ENCODE measurements at places on chromosomes 11 and 22.

DNA sequence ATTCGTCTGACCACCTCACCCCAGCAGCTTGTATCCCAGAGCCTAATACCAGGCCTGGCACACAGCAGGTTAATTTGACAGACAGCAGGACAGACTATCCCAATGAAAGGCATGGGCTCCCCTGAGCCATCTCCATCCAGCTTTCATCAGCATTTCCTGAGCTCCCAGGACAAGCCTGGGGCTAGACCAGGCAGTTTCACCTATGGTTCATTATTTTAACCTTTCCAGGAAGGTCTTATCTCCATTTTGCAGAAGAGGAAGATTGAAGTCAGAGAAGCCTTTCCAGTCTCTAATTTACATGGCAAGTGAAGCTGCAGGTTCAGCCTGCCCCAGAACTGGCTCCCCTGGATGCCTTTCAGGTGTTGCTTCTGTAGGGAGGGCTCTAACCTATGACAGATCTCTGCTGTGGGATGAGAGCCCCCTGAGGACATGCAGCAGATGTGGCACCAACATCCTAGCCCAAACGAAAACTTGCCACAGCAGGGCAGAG, 17.0 kb downstream of the ARRB1 start:
- DNase-seq = no peak

- DNase-seq = peak; percentile 29
Measured at GRCh38 chr11:121328967-121329679, 36.6 kb downstream of the SC5D start.

GRCh38 chr11:22677153-22677903, 10.9 kb downstream of the GAS2 start:
- DNase-seq = no peak

GRCh38 chr11:112564228-112564955, 303.7 kb upstream of the PLET1 start:
- DNase-seq = no peak

GRCh38 chr22:30806391-30806861, 111.8 kb downstream of the OSBP2 start:
- no peak for DNase-seq

GRCh38 chr22:20965888-20966855, 883 bp upstream of the AIFM3 start:
- no peak for DNase-seq

- DNase-seq = no peak
Measured at GRCh38 chr22:33194529-33195077, 136.4 kb upstream of the SYN3 start.

DNA sequence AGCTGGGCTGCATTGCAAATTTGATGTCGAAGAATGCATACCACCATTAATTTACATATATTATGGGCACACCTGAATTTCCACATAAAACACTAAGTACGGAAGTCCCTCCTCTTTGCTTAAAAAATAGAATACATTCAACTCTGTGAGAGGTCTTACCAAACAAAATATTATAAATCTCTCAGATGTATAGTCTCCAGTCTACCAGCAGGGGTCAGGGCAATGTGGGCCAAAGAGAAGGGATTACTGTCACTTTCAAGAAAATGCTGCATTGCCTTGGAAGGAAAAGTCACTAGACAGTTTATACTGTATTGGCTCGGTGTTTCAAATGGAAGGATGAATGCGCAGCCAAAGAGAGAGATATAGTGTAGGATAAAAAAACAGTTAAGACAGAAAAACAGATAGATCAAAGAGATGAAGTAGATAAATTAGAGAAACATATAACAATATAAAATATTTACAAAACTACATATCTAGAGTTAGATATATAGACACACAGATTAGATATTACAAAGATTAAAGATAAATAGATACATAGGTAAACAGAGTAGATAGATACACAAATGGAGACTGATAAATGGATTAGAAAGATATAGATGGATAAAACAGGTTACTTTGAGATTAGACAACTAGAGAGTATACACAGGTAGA, 20.9 kb downstream of the SERGEF start:
- DNase-seq = peak; percentile 61

- DNase-seq = no peak
Measured at GRCh38 chr11:13333456-13333957, 55.9 kb downstream of the BMAL1 start.

DNA sequence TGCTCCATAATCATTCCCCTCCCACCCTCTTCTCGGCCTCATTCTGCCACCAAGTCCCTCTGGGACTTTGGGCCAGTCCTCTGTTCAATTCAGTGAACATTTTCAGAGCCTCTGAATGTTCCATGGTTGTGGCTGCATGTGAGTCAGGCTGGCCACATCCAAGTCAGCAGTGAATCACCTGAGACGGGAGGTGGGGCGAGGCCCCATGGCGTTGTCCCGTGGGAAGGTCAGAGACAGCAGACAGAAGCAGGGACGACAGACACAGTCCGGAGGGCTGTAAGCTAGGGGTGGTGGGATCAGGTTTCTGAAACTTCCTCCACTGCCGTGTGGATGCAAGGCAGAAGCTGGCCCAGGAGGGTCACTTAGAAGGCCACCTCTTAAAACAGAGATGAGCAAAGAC, 324.8 kb downstream of the MN1 start:
- no peak for DNase-seq

DNA sequence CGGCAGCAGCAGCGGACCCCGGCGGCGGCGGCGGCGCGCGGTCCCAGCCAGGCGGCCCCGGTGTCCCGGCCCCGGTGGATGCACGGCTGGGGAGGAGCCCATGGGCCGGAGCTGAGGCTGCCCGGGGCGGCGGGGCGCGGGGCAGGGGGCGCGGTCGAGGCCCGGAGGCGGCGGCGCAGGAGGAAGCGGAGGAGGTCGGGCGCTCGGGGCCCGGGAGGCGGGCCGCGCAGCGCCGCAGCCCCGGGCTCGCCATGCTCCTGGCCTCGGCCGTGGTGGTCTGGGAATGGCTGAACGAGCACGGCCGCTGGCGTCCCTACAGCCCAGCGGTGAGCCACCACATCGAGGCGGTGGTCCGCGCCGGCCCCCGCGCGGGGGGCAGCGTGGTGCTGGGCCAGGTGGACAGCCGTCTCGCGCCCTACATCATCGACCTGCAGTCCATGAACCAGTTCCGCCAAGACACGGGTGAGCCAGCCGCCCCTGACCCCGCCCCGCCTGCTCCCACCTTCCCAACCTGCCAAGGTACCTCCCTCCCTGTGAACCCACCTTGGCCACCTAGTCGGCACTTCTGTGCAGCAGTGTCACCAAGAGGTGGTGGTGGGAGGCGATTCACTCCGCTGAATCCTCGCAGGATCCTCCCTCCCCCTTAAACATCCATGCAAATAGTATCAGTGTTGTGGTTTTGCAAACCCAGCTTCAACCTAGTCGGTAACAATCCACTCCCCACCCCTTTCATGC, 580 bp downstream of the DTX4 start:
- peak; percentile 36 for DNase-seq

GRCh38 chr22:45223304-45224117, 17.2 kb downstream of the KIAA0930 start:
- DNase-seq = no peak

DNA sequence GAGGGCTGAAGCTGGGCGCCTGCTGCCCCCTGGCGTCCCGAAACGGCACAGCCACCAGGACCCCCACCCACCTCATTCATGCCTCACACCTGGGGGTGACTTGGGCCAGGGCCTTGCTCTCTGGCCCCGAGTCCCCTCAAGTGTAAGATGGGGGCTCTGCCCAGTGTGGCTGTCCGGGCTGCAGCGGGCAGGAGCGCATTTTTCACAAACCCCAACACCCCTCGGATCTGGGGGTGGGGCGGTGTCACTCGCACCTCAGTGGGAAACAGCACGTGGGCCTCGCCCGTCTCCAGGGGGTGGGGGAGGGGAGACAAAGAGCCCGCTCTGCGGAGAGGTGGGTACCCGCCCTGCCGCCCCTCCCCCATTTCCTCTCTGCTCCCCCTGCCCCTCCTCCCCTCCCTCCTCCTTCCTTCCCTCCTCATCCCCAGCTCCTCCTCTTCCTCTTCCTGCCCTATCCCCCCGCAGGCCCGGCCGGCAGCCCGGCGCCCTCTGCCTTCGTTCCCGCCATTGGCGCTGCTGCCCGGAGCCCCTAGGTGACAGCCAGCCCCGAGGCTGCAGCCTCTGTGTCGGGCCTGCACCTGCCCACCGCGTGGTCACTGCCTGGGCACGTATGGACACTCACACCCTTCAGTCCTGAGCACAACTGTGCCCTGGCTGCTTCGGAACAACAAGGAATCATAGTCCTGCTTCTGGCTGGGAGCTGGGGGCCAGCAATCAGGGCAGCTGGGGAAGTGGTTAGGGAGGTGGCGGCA, 6.8 kb upstream of the CDKN1C start:
- DNase-seq = peak; percentile 88

DNA sequence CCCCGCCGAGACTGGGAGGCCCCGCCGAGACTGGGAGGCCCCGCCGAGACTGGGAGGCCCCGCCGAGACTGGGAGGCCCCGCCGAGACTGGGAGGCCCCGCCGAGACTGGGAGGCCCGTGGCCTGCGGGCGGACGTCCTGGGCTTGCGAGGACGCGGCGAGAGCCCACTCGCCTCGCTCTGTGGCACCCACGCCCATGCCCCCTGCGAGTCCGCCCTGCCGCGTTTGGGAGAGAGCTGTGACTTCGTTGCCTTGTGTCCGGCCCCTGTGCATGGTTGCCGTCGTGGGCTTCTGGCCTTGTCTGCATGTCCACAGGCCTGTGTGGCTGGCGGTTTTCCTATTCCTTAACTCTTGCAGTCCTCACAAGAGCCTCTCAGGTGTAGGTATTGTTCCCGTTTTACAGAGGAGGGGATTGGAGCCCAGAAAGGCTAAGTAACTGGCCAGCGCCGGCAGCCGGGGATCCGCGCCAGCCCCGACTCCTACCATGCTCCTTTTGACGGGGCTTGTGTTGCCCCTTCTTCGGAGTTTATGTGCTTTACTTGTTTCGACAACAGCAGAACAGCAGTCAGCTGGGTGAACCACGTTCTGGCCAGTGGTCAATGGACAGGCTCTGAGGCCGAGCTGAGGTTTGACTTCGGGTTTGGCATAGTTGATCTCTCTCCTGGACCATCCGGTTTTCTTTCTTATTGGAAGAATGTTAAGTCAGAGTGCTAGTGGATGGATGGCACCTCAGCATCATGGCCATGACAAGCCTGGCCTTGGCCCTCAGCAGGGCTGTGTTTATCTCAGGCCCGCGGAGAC, 741 bp downstream of the PHRF1 start:
- DNase-seq = no peak

GRCh38 chr22:36930041-36930935, 16.9 kb downstream of the CSF2RB start:
- DNase-seq = no peak

GRCh38 chr11:72237112-72237931, 6.7 kb downstream of the PHOX2A start:
- DNase-seq = no peak

GRCh38 chr11:111098091-111098490, 147.4 kb upstream of the POU2AF2 start:
- DNase-seq = no peak

DNA sequence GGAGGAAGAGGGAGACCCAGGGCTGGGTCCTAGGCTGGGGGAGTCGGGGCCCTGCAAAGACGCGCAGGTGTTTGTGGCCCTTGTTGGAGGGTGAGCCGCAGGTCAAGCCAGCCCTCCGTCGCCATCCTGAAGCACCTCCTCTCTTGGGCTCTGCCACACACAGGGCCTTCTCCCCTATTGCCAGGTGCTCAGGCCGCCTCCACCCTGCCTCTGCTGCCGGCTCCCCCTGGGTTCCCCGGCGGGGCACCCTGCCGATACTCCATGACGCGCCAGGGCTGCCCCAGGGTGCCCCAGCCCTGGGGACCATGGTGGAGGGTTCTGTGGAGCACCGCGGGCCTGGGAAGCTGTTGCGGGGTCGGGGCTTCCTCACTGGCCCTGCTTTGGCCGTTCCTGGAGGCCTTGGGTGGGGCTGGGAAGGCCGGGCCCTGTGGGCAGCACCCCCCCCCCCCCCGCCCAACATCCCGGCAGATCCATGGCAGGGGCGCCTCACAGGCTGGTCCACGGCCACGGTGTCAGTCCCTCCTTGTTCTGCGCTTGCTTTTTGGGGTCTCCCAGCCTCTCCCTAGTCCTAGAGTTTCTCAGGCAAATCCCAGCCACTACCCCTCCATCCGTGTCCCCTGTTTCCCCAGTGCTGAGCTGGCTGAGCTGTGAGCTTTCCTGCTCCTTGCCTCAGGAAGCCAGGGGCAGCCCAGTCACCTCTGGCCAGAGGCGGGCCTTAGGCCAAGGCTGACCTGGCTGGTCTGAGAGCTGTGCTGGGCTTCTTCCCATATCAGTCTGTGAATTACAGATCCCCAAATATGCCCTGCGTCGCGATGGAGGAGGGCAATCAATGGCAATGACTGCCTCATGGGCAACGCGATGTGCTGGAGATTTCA, 2.3 kb upstream of the ADORA2A start:
- no peak for DNase-seq

DNA sequence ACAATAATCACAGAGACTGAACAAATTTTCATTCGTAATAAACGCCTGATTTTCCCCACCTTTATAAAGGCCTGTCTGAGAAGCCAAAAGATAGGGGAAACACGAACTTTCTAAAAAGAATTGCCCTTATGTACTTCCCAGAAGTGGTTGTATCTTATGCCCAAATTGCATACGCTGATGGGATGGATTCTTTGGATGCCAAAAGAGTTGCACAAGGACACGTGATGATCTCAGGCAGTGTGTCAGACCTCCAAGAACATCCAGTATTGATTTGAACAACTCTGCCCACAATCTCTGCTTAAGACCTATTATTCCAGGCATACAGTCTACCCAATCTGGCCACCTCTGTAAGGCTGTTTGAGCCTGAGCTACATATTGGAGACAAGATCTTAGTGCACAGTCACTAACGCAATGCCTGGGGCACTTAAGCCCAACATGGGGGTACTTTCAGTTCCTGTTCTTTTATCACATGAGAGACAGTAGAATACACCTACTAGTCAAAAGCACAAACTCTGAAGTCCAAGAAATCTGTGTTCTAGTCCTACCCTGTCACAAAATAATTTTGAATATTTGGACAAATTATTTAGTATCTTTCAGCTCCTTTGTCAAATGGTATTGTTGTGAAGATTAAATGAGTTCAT, 38.9 kb downstream of the OR10A6 start:
- DNase-seq = no peak

DNA sequence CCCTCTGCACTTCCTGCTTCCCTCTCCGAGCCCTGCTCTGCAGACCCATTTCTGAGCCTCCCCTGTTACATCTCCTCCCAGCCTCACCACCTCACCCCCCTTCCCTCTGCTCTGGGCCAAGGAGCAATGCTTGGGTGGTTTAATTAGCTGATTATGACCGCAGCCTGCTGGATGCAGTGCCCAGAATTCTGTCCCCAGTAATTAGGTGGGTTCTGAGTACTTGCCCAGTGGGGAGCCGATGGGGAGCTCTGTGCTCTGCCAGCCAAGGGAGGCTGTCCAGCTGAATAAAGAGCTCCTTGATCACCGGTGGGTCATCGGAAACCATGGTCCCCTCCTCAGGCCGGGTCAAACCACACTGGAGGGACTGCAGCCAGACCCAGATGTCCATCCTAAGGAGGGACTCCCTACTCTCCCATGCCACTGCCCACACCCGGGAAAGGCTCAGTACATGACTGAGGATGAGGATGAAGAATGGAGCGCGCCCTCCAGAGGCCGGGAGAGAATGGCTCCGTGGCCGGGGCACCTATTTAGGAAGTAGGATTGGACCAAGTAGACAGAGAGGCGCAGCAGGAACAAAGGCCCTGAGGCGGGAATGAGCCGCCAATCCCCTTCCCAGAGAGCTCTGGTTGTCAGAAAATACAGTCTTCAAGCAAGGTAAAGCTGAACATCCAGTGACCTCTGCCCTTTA, 9.1 kb downstream of the ARRB1 start:
- DNase-seq = no peak

GRCh38 chr11:27882066-27882697, 181.9 kb upstream of the BDNF start:
- DNase-seq = no peak

GRCh38 chr11:17780668-17781067, 46.1 kb downstream of the KCNC1 start:
- DNase-seq = no peak

- DNase-seq = no peak
Measured at GRCh38 chr11:83564870-83565269, 278.7 kb upstream of the CCDC90B start.
